ENCODE measurements at places on chromosomes 6 and 20.

DNA sequence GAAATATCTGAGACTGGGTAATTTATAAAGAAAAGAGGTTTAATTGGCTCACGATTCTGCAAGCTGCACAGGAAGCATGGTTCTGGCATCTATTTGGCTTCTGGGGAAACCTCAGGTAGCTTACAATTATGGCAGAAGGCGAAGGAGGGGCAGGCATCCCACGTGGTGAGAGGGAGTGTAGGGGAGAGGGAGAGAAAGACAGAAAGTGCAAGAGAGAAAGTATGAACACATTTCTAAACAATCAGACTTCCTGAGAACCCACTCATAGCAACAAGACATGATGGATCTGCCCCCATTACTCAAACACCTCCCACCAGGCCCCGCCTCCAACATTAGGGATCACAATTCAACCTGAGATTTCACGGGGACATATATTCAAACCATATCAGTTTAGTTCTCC is 107.4 kb downstream of the PERP start:
- DNase-seq: no peak

GRCh38 chr20:57834306-57835073 is 124.7 kb upstream of the PMEPA1 start:
- no peak for DNase-seq

DNA sequence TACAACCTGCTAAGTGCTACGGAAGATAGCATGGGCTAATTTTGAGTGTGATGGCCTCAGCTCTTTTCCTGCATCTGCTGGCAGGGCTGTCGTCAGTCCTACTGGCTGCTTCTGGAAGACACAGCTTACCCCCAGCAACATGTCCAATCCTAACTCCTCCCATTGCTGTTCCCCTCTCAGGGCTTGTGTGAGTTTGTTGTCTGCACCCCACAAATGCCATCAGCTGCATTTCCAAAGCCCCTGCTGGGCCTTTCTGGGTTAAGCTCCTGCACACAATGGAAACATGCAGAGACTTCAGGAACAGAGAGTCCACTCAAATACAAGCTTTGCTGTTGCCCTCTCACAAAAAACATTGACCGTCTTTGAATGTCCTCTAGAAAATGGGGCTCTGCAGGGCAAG is 84.7 kb downstream of the RNF182 start:
- no peak for DNase-seq

- DNase-seq: no peak
Observed at GRCh38 chr6:64012351-64013001, 376.9 kb downstream of the PHF3 start.

GRCh38 chr6:15430186-15430585 is 184.3 kb downstream of the JARID2 start:
- DNase-seq: no peak
